ENCODE measurements at places on chromosomes 4 and X.
A peak's percentile ranks its signal among the peaks of the same experiment; 100 is the strongest.

DNA sequence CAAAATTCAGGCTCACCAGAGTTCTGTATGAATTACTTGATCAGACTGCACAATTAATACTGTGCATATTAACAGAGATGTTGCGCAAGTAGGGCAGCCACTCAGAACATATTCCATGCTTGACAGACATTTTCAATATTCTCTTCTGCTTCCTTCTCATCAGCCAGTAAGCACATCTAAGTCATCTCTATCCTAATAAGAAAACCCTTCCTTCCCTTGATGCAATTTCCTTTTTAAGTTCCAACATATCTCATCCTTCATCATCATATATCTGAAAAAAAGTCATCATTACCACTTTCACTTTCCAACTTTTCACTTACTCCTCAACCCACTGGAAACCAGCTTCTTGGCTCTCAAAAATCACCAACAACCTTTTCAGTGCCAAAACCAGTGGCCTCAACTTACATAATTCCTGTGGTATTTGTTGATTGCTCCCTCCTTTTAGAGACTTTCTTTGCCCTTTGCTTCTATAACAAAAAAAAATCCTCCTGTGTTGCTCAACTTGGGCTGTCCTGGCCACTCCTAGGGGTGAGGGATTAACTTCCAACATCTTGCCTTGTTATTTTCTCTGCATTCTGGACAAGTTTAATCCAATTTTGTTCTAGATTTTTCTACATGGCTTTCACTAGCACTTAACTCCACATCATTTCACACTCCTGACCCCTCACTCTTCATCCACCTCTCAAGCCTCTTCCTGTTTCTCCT is 14.1 kb downstream of the MBNL3 start:
- DNase-seq: peak; percentile 46

- no peak for DNase-seq
Observed at GRCh38 chrX:64191281-64192010, 14.1 kb downstream of the AMER1 start.

DNA sequence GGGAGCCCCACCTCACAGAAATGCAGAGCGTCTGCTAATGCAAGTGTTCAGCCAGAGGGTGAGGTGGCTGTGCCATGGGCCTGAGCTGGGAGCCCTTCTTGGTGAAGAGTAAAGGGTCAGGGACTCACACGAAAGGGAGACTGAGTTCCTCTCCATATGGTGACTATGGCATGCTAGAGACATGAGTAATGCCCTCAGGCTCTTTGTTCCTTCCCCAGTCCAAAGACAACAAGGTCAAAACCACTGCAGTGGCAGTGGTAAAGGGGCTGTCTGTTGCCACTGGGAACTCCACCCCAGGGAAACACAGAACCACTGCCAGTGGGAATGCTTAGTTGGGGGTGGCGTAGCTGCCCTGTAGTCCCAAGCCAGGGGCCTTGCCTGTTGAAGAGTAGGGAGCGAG is 22.4 kb downstream of the RAB40AL start:
- peak; percentile 90 for DNase-seq

DNA sequence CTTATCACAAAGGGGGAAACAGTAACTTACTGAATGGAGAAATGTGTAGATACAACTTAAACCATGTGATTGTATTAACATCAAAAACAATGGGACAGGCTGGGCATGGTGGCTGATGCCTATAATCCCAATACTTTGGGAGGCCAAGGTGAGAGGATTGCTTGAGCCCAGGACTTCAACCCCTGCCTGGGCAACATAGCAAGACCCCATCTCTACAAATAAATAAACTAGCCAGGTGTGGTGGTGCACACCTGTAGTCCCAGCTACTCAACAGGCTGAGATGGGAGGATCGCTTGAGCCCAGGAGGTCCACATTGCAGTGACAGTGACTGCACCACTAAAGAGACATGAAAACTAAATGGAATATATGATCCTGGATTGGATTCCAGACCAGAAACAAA is 26.4 kb downstream of the TMEM184C start:
- no peak for DNase-seq

DNA sequence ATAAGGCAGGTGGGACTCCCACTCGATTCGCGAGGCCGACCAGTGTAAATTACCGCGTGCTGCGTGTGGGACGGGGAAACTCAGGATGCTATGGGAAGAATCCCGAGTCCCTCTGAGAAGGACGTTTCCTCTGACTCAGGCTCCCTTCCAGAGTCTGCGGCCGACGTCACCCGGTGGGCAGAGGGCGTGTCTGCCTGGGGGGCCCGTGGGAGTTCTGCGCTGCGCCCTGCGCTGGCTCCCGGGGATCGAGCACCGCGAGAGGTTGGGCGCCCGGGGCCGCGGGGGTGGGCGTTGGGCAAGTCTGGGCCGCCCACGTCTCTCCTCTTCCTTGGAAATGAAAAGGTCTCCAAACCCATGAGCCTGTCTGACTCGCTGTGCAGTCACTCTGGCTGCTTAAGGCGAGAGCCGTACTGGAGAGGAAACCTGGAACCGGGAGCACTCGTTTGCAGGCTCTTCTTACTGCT is 568 bp downstream of the NIPAL1 start:
- DNase-seq: peak; percentile 71

- DNase-seq: no peak
Observed at GRCh38 chr4:178347111-178347510, 904.9 kb upstream of the AGA start.

DNA sequence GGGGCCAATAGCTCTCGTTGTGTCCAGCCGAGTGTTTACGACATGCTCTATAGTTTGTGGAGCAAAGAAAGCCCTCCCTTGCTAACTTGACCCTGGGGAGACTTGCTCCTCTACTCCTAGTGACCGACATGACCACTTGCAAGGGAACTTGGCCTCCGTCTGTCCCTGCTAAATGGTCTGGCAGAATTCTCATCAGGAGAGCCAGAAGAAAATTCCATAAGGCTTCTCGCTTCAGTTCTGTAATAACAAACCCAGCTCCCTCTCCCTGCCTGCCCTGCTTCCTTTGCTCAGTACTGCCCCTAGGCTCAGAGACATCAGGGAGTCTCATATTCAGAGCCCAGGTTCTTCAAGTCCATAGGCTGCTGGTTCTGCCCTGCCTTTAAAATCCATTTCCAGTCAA is 13.0 kb downstream of the DOCK11 start:
- no peak for DNase-seq

DNA sequence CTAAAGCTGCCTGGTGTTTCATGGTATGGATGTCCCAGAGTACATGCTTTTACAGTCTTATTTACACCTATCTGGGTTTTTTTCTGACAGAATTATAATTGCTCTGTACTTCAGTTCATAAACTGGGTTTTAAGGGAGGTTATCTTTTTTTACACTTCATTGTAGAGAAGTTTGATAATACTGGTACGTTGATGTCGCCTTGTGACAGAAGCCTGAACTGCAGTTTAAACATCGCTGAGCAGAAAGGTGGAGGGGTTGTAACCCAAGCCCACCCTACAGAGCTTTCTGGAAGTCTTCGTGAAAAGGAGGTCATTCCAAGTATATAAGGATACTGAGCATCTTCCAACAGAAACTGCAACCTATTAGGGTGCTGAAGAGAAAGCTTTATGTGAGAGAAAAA is 46.4 kb downstream of the BEX1 start:
- no peak for DNase-seq

DNA sequence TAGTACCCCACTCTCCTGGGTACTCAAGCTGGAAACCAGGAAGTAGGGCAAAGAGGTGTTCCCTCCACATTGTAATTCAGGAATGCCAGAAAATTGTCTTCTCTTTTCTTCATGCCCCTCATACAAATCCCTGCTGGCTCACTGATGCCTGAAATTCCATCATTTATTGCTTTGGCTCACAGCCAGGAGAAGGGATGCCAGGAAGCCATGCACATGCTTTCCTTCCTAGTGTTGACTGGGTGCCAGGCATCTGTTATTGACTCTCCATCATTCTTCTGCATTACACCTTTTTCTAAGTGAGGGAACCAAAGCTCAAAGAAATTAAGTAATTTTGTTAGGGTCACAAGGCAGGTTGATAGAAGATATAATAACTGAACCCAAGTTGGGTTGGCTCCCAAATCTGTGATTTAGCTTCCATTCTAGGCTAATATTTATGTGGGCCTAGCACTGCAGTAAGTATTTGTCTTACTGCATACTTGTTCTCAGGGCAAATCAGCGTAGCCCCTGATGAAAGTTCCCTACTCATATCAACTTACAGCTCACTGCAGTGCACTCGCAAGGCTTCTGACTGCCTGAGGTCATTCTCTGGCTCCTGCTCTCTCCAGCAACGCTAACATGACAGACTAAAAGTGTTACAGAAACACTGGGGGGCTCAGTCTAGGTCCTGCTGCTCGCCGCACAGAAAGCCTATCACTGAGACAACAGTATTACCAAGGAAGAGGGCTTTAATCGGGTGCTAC is 89.0 kb downstream of the TRAPPC11 start:
- DNase-seq: no peak

DNA sequence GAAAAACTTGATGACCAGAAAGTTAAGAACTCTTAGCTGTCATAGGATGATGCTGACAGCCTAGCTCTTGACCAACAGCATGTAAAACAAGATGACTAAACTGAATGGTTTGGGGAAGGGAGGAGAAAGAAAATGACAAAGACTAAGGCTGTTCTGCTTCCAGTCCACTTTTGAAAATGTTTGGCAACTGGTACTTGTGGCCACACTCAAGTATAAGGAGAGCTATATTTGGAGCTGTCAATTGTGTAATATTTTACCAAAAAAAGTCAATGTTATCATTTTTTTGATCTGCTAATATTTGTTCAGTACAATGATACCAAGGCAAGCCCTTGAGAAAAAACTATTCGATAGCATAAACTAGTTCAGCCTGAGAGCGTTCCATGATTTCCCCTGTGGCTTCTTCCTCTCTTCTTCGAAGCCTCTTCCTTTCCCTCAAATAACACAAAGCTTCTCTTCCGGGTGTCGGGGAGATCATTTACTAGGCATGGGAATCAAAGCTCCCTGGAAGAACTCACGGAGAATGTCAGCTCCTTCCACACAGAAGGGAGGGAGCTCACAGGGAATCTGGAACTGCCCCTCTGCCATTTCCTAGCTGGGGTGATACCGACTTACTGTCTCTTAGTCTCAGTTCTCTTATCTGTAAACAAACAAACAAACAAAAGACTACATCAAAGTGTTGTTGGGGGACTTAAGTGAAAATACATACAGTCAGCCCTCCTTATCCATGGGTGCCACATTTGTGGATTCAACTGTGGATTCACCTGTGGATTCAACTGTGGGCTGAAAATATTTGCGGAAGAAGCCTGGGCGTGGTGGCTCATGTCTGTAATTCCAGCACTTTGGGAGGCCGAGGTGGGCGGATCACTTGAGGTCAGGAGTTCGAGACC is 82.6 kb downstream of the SCD5 start:
- peak; percentile 48 for DNase-seq

GRCh38 chr4:103786014-103786413 is 66.2 kb upstream of the TACR3 start:
- DNase-seq: peak; percentile 8

- DNase-seq: peak; percentile 14
Observed at GRCh38 chr4:187268940-187269339, 545.3 kb upstream of the FAT1 start.

DNA sequence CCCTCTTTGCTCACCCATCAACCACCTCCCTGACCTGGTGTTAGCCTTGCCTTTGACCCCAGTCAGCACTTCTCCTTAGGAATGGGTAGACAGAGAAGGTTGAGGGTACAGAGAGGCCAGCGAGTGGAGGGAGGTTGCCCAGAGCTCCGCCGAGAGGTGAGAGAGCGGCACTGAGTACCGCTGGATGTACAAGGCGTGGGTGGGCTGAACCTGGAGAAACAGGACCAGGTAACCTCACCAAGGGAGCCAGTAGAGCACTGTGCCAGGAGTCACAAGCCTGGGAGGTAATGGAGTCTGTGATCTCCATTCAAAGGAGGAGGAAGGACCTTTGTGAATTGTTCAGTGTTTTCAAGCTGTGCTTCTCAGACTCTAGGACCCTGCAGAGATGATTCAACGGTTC is 256.2 kb downstream of the EVC2 start:
- DNase-seq: no peak

GRCh38 chr4:17664755-17665154 is 50.3 kb downstream of the MED28 start:
- DNase-seq: no peak

- DNase-seq: no peak
Observed at GRCh38 chr4:3221184-3221494, 27.8 kb upstream of the MSANTD1 start.

GRCh38 chrX:10099411-10099810 is 57.4 kb upstream of the CLCN4 start:
- no peak for DNase-seq

DNA sequence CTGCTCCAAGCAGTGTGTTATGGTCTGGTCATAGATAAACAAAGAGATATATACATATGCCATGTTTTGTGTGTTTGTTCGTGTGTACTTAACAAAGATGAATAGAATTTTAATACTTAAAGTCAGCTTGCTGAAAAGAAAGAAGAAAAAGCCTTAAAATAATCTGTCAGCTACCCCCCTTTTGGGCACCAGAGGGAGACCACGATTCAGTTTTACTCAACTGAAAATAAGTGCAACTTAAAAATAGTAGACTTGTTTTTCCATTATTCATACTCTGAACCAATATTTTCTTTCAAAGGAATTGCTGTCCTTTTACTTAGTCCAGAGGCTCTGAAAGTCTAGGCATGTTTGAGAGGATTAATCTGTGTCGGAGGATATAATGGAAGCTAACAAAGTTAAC is 181.7 kb upstream of the AGTR2 start:
- DNase-seq: no peak

DNA sequence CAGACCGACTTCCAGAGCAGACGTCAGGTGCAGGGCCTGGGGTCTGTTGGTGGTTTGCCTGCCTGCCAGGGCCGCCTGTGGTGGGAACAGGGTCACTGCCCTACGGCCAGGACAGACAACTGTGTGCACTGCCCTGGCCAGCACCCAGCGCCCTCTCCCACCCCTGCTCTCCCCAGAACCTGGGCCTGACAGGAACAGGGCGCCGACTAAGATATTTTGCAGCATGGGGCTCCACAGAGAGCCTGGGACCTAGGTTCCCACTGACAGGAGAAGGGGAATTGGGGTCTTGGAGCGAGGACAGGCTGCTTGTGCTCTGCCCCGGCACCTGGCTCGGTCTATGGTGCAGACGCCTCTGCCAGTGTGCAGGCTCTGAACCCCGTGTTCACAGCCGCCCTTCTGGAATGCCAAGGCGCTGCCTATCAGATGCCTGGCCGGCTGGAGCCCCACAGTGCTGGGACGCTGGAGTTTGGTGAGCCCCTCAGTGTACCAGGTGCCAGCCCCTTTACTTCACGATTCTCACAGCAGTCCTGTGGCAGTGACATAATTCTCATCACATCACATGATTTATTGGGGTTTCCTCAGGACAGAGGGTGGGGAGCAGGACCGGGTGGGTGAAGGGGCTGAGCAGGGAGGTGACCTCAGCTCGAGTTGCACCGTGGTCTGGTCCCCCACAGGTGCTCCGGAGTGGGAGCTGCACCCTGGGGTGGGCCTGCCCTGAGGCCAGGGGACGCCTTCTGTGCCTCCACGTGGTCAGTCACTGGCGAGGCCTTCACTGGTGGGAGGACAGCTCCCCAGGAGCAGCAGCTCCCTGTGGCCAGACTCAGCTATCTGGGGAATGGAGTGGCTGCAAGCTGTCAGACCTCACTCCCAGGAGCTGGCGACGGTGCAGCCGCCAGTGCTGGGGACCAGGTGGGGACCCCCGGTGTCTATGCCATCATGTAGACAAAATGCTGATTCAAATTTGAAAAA is 113.8 kb upstream of the LRPAP1 start:
- DNase-seq: no peak

GRCh38 chr4:105637408-105638176 is 70.9 kb downstream of the INTS12 start:
- no peak for DNase-seq

Measured in foreskin fibroblast (primary cell).